Glutamatergic neuron (in vitro differentiated cells): ENCODE measurements at places on chromosomes 6 and 20.

DNA sequence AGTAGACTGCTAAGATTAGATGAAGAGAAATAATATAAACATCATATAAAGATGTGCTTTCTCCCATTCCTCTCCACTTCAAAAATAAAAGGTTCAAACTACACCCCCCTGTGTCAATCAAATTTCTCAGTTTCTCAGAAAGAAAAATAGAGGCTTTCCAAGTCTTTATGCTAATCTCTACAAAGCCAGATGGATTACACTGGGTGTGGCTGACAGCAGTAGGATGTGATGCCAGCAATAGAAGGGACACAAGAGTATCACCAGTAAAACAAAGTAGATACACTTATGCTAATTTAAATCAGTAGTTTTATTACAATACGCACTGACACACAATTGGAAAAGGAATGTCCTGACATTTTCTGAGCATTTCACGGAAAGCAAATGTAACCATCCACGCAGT, 353.4 kb downstream of the RNGTT start:
- DNase-seq = no peak

DNA sequence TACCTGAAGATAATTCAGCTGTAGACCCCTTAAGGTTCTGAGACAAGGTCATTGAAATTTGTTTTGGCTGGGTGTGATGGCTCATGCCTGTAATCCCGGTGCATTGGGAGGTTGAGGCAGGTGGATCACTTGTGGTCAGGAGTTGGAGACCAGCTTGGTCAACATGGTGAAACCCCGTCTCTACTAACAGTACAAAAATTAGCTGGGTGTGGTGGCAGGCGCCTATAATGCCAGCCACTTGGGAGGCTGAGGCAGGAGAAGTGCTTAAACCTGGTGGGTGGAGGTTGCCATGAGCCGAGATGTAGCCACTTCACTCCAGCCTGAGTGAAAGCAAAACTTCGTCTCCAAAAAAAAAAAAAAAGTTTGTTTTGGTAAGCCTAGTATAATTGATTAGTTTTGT, 11.0 kb downstream of the SRSF3 start:
- no peak for DNase-seq

DNA sequence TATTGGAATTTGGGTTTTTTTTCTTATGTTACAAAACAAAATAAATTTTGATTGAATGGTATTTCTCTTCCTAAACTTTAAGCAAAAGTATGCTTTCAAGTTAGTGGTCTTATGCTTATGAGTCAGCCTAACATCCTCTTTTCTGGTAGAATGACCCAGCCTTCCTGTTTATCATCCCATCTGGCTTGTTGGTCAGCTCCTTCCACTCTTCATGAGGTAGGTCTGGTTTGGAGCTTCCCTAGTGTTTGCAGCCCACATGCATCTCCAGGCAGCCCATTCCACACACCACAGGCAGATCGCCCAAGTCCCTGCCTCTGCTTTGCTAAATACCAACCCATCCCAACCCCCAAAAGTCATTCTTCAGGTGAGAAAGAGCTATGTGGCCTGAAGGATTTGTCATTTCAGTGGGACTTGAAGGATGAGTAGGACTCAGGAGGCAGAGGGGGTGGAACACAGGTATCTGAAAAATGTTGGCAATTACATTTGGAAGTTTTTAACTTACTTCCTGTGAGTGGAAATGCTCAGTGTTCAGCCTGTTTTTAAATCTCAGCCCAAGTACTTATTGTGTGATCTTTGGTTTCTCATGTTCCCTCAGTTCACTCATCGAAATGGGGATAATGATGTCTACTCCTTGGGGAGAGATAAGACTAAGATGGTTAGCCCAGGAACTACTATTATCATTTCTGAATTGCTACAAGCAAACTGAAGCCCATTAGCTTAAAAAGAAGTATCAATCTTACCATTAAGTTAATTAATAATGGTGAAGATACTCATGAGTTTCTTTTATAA, 294.0 kb downstream of the ADGB start:
- no peak for DNase-seq

GRCh38 chr6:80528115-80528514, 421.6 kb downstream of the BCKDHB start:
- DNase-seq = no peak

GRCh38 chr6:40407239-40407638, 179.9 kb downstream of the LRFN2 start:
- DNase-seq = no peak

GRCh38 chr6:105135056-105135455, 44.8 kb downstream of the POPDC3 start:
- DNase-seq = no peak

DNA sequence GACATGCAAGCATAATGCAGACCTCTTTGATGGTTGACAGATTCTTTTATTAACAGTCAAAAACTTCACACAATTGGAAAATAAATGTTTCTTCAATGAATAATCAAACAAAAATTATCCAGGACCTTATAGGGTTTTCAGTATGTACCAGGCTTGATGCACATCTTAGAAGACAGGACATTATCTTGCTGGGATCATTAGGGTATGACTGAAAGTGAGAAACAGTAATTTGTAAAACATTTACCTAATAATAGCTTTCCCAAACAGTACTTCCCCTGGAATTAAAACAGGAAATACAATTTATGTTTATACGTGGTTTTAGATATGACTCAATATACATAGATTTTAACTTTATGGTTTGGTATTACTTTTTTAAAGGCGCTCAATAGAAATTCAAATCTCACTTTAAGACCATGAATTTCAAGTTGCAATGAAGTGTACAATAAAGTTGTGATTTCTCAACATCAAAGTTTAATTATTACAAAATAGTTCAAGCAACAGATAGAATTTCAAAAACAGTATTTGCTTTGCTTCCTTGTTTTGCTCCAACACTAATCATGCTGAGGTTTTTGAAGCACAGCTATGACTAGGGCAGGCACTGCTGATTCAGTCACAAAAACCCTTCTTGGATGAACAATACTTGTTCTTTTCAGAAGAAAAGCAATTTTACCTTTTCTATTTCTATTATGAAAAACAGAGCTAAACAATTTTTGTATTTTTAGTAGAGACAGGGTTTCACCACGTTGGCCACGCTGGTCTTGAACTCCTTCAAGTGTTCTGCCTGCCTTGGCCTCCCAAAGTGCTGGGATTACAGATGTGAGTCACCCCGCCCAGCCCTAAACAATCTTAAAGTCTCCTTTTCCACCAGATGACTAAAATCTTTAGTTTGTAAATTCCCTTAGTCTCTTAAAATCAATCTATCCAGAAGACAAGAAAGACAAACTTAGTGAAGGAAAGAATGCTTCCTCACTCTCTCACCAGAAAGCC, 13.7 kb downstream of the SOD2 start:
- DNase-seq = no peak

GRCh38 chr20:50291254-50292078, 100.8 kb downstream of the CEBPB start:
- no peak for DNase-seq
